ENCODE measurements at places on chromosomes 7 and 10.

- DNase-seq = no peak
These were observed 665.4 kb downstream of the AUTS2 start for GRCh38 chr7:70263471-70264255.

DNA sequence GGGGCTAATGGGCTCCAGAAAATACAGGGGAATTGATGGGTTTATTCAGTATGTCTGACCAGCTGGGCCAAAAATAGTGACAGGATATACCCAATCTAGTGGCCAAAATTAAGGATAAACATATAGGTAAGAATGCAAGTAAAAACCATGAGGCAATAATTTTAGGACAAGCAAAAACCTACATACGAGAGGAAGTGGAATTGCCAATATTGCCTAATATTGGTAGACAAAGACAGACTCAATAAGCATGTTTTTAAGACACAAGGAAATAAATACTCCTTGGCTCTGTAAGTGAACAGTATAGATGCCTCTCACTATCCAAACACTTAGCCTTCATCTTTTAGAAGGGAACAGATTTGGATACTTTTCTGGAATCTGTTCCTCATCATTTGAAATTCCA lies 51.0 kb downstream of the ATXN7L1 start:
- DNase-seq = no peak

- DNase-seq = peak; percentile 62
These were observed 46.3 kb upstream of the RNF216 start for GRCh38 chr7:5827755-5828154.

- no peak for DNase-seq
These were observed 90.7 kb downstream of the APBB1IP start for GRCh38 chr10:26528715-26529393.

- no peak for DNase-seq
These were observed 92.5 kb upstream of the ASAH2 start for GRCh38 chr10:50343702-50344331.

Measured in CD8-positive, alpha-beta memory T cell (primary cell).